ENCODE measurements at places on chromosomes 3 and 15. TPM values are rescaled to one million over a fixed set of nuclear protein-coding genes. Genes with fewer than 3 reads are reported as not detected.

Gene PARP15
- 1.2 TPM for total RNA-seq

Gene PLA2G4F
- 20.2 TPM for total RNA-seq

Gene FAM3D
- total RNA-seq = not detected

GRCh38 chr3:133940536-133940935, 44.9 kb upstream of the RAB6B start:
- H3K4me3 ChIP-seq = no peak overlapping the region
- no peak for DNase-seq
- peaks cover 16% of the 10 kb centered on the region for H3K36me3 ChIP-seq
- H3K4me1 ChIP-seq = peaks cover 13% of the 10 kb centered on the region
- H3K27ac ChIP-seq = no peak overlapping the region
- H3K27me3 ChIP-seq = no peaks in the 10 kb centered on the region

Gene MESP2
- total RNA-seq = 0.67 TPM

DNA sequence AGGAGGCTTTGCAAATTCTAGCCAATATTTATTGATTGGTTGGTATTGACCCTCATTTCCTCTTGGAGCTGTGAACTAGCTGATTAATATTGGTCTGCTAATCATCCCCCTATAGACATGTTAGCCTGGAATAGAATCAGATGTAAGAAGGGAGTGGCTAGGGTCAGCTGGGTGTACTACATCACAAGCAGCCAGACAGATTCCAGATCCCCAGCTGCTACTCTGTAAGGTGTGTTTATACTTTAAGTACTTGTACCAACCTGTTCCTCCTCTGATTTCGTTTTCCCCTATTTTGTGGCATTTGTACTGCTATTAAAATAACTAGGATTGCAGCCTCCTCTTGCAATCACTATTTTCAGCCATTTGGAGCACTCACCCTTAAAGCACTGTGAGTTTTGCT, 49.9 kb downstream of the PARP15 start:
- H3K27me3 ChIP-seq = no peaks in the 10 kb centered on the region
- DNase-seq = no peak
- no peak overlapping the region for H3K4me3 ChIP-seq
- H3K4me1 ChIP-seq = no peaks in the 10 kb centered on the region

DNA sequence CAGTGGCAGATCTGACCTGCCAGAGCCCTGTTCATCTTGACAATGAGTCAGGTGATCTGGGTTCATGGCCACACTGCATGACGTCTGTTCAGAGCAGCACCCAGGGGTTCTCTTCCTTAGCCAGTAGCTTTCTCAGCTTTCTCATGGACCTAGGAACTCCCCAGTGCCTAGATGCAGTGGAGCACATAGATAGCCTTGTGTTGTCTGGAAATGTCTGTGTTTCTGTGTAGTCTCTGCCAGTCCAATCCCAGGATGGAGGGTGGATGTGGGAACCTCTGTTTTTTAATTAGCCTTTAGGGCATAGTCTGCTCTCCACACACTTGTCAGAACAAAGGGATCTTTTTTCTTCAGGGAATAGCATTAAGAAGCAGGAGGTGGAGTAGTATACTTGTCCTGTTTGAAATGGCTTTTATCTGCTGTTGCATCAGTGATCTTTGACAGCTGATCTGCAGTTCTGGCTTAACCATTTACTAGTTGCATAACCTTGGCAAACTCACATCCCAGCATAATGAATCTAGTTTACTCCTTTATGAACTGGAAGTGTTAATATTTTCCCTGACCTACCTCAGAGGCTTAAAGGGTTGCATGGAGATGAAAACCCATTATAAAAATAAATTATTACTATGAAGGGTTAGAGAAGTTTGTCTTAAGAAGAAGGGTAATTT, 16.1 kb upstream of the CACNA1D start:
- DNase-seq = no peak
- no peaks in the 10 kb centered on the region for H3K4me1 ChIP-seq
- no peaks in the 10 kb centered on the region for H3K36me3 ChIP-seq

DNA sequence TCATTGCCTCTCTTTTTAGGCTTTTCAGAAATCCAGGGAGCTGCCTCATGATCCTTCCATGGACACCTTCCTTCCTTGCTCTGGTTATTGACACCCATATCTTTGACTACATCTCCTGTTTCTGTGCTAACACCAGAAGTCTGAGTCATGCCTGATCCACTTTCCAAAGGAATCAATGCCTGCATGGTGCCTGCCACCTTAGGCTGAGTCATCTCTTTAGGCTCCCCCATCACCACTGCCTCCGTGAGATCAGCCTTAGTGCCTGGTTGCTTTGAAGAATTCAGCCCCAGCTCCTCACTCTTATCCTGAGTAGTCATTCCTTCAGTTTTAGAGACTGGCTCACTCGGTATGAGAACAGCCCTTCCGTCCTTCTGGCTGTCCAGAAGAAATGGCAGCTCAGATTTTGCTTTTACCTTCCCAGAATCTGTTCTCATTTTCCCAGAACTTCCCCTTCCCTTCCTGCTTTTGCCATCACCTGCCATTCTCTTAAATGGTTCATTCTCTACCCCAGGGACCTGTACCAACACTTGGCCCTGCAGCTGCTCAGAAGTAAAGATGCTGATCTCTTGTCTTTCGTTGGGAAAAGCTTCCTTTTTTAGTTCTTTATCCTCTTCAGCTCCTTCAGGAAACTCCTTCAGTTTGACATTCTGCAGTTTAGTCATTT, 105.3 kb downstream of the MAP4 start:
- peaks cover 25% of the 10 kb centered on the region for H3K36me3 ChIP-seq
- H3K27ac ChIP-seq = no peak overlapping the region
- DNase-seq = no peak
- no peak overlapping the region for H3K4me3 ChIP-seq
- no peaks in the 10 kb centered on the region for H3K27me3 ChIP-seq
- no peaks in the 10 kb centered on the region for H3K4me1 ChIP-seq

DNA sequence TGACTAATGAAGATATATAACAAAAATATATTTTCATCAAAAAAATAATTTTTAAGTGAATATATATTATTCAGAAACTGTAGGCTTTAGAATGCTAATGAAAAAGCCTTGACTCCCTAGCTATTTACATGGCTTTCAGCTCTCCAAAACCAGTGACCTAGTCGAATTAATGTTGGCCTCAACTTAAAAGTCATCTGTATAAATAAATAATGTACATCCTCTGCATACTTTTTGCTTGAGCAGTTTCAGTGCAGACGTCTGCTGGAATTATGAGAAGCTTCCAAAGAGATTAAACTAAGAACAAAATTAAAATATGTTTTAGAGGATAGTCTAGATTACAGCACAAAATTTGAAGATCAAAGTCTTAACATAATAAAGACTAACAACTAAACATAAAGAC, 520.4 kb upstream of the ALCAM start:
- no peak for DNase-seq
- no peak overlapping the region for H3K27ac ChIP-seq
- no peaks in the 10 kb centered on the region for H3K4me1 ChIP-seq
- H3K36me3 ChIP-seq = no peaks in the 10 kb centered on the region

GRCh38 chr3:69058180-69058946, 6.2 kb upstream of the TMF1 start:
- H3K4me3 ChIP-seq = no peak overlapping the region
- peaks cover 16% of the 10 kb centered on the region for H3K36me3 ChIP-seq
- H3K27me3 ChIP-seq = no peaks in the 10 kb centered on the region
- H3K27ac ChIP-seq = no peak overlapping the region

GRCh38 chr3:5520237-5520636, 332.7 kb downstream of the EDEM1 start:
- no peaks in the 10 kb centered on the region for H3K36me3 ChIP-seq
- H3K4me1 ChIP-seq = no peaks in the 10 kb centered on the region
- no peaks in the 10 kb centered on the region for H3K27me3 ChIP-seq
- no peak overlapping the region for H3K4me3 ChIP-seq

Gene STARD5
- 1.5 TPM for total RNA-seq

DNA sequence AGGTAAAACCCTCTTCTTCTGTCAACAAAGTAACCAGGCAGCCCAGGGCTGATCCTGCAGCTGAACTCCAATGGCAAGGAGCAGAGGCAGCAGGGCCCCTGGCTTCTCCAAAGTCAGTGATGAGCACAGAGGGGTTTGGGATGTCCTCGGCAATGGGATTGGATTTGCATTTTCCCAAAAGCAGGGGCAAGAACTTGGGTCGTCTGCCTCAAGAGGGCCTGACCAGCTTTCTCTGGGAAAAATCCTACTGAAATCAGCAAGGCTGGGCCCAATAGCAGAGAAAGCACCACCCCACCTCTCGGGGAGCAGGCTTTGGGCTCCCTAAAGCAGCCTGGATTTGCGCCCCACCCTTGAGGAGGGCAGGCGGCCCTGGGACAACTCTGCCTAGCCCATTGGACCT, 210.0 kb upstream of the IGF1R start:
- no peaks in the 10 kb centered on the region for H3K27me3 ChIP-seq
- H3K27ac ChIP-seq = no peak overlapping the region
- DNase-seq = no peak
- no peaks in the 10 kb centered on the region for H3K36me3 ChIP-seq
- no peaks in the 10 kb centered on the region for H3K4me1 ChIP-seq
- no peak overlapping the region for H3K4me3 ChIP-seq

Gene KLHL6
- 1.0 TPM for total RNA-seq

Gene ZIC1
- total RNA-seq = not detected

DNA sequence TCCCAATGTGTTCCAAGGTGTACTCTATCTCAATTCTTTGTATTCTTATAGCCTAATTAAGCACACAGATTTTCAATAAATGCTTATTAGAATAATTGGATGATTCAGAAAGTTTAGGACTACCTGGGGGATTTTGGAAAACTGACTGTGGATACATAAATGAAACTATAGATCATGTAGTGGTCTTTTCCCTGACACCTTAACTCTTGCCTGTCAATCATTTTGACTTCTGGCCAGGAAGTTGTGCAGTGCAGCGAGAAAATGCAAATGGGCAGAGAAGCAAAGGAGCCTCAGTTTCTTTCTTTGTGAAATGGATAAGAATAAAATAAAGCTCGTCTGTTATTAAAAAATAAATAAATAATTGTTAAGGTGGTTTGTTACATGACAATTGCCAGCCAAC, 47.4 kb upstream of the DCLK3 start:
- no peak overlapping the region for H3K4me3 ChIP-seq
- H3K4me1 ChIP-seq = peaks cover 8% of the 10 kb centered on the region
- no peak overlapping the region for H3K27ac ChIP-seq
- H3K27me3 ChIP-seq = no peaks in the 10 kb centered on the region
- DNase-seq = no peak

Gene MNS1
- total RNA-seq = 1.3 TPM

DNA sequence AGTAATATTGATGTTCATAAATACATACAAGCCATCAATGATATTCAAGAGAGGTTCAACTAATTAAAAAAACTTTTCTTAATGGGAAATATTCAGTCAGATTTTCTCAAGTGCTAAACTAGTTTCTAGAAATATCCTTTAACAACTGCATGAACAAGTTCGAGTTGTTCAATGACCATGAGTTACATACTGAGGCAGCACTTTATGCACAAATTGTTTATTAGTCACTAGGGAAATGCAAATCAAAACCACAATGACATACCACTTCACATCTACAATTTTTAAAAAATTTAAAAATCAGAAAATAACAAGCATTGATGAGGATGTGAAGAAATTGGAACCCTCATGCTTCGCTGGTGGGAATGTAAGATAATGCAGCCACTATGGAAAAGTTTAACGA, 62.4 kb downstream of the RAD18 start:
- no peak overlapping the region for H3K27ac ChIP-seq
- no peaks in the 10 kb centered on the region for H3K27me3 ChIP-seq
- H3K36me3 ChIP-seq = no peaks in the 10 kb centered on the region
- no peaks in the 10 kb centered on the region for H3K4me1 ChIP-seq

Gene GOLGA6L10
- total RNA-seq = 2.7 TPM

Gene SENP8
- 5.1 TPM for total RNA-seq

DNA sequence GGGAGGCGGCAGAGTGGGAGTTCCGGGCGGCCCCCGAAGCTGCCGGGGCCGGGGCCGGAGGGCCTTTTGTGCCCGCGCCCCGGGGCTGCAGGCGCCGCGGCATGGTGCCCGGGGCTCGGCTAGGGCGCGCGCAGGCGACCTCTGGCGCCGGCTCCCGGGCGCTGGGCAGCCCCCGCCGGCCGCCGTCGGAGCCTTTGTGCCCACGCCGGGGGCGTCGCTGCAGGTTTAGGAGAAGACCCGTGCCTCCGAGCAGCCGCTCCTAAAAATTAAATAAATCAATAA, 299 bp downstream of the PAQR9 start:
- peaks cover 4% of the 10 kb centered on the region for H3K27me3 ChIP-seq
- no peak overlapping the region for H3K27ac ChIP-seq
- peaks cover 9% of the 10 kb centered on the region for H3K4me1 ChIP-seq
- DNase-seq = no peak

- DNase-seq = no peak
- H3K36me3 ChIP-seq = peaks cover 5% of the 10 kb centered on the region
- H3K4me3 ChIP-seq = no peak overlapping the region
- H3K27ac ChIP-seq = no peak overlapping the region
- no peaks in the 10 kb centered on the region for H3K4me1 ChIP-seq
- H3K27me3 ChIP-seq = no peaks in the 10 kb centered on the region
Observed at GRCh38 chr15:76376029-76376428, 39.5 kb downstream of the ISL2 start.

- H3K27me3 ChIP-seq = no peaks in the 10 kb centered on the region
- H3K4me3 ChIP-seq = no peak overlapping the region
- DNase-seq = peak; percentile 0
- H3K36me3 ChIP-seq = no peaks in the 10 kb centered on the region
Observed at GRCh38 chr3:147757866-147758265, 348.7 kb downstream of the ZIC1 start.

- no peaks in the 10 kb centered on the region for H3K36me3 ChIP-seq
- H3K4me1 ChIP-seq = no peaks in the 10 kb centered on the region
- H3K27me3 ChIP-seq = no peaks in the 10 kb centered on the region
- H3K27ac ChIP-seq = no peak overlapping the region
- no peak for DNase-seq
Observed at GRCh38 chr3:110318108-110318507, 753.5 kb upstream of the NECTIN3 start.

- H3K4me1 ChIP-seq = no peaks in the 10 kb centered on the region
- H3K4me3 ChIP-seq = no peak overlapping the region
- H3K36me3 ChIP-seq = no peaks in the 10 kb centered on the region
- no peaks in the 10 kb centered on the region for H3K27me3 ChIP-seq
- H3K27ac ChIP-seq = no peak overlapping the region
- DNase-seq = no peak
Observed at GRCh38 chr3:16723978-16724377, 118.8 kb upstream of the DAZL start.

Gene LAMB2
- 452 TPM for total RNA-seq

Gene KLHL24
- total RNA-seq = 163 TPM

DNA sequence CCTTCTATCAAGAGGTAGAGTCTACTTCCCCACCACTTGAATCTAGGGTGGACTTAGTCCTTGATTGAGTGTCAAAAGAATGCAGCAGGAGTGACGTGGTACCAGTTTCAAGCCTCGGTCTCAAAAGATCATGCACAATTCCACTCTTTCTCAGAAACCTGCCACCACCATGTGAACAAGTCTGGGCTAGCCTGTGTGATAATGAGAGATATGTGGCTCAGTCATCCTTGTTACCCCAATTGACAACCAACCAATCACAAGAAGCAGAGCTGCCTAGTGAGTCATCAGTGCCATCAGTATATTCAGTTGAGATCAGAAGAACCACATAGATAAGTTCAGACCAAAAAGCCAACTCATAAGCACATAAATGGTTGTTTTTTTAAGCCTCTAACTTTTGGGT, 374.5 kb downstream of the IL20RB start:
- no peak for DNase-seq
- no peaks in the 10 kb centered on the region for H3K4me1 ChIP-seq
- H3K27ac ChIP-seq = no peak overlapping the region
- H3K36me3 ChIP-seq = no peaks in the 10 kb centered on the region

Measured in thyroid gland (tissue), 4 donors.